ENCODE measurements at places on chromosomes 6 and 20. TPM values are rescaled to one million over a fixed set of nuclear protein-coding genes. Genes with fewer than 3 reads are reported as not detected.

DNA sequence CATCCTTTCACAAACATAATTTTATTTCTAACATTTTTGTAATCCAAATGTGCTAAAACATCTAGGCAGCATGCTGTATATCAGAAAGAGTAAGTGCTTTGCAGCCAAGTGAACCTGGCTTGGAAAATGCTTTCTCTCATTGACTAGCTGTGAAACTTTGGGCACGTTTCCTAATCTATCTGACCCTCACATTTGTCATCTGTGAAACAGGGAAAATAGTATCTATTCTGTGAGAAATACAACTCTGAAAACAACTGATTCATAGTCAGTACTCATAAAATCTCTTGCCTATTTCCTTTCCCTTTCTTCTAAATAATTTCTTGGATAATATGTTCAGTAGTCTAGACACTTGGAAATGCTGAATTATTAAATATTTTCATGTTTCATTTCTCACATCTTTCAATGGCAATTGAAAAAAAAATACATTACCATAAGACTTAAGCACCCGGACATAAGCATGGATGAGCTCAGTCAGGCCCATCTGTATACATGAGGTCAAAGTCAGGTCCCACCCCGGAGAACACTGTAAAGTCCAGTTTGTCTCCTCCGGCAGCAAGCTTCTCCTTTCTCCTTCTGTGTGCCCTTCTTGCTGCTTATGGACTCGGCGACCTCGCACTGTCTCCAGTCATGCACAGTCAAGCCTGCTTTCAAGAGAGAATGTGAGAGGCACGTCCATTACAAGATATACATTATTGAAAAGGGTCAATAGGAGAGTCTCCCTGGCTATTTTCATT, 455.0 kb upstream of the SOX4 start:
- no peak for DNase-seq

DNA sequence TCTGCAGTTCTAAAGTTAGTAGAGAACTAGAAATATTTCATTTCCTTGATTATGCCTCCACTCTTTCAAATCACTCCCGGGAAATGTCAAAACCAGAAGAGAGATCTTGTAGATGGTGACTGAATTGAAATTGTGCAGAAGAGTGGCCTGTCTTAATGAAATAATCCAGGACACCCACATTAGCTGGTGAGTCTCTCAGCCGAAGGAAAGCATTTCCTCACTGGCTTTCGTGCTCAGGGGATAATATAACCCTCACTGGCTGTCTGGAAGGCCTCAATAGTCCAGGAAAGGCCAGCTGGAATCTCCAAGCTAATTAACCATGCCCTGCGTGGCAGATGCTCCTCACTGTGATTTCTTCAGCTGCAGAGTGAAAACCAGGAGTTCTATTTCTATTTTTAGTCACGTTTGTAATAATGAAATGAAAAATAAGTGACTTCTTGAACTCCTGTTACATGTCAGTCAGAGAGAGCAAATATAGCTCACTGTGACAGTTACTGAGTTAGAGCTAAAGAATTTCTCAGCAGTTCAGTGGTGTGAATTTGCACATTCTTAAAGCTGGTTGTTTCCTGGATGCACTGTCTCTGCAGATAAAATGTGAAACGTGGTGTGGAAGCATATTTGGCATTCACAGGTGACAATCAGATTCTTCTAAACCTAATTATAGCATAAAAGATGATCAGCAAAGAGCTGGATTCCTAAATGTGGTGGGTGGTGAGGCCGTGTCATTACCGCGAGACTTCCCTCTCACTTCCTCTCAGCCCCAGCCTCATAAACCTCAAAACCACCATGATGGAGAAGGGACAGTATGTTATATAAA, 211.7 kb downstream of the LMBRD1 start:
- DNase-seq: no peak

DNA sequence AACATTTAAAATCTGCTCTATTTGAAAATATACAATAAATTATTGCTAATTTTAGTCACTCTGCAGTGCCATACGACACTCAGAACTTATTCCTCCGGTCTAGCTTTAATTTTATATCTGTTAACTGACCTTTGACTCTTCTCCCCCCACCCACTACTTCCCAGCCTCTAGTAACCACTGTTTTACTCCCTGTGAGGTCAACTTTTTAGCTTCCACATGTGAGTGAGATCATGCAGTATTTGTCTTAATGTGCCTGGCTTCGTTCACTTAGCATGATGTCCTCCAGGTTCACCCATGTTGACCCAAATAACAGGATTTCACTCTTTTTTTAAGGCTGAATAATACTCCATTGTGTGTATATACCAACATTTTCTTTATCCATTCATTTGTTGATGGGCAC, 80.8 kb downstream of the RPP40 start:
- no peak for DNase-seq

DNA sequence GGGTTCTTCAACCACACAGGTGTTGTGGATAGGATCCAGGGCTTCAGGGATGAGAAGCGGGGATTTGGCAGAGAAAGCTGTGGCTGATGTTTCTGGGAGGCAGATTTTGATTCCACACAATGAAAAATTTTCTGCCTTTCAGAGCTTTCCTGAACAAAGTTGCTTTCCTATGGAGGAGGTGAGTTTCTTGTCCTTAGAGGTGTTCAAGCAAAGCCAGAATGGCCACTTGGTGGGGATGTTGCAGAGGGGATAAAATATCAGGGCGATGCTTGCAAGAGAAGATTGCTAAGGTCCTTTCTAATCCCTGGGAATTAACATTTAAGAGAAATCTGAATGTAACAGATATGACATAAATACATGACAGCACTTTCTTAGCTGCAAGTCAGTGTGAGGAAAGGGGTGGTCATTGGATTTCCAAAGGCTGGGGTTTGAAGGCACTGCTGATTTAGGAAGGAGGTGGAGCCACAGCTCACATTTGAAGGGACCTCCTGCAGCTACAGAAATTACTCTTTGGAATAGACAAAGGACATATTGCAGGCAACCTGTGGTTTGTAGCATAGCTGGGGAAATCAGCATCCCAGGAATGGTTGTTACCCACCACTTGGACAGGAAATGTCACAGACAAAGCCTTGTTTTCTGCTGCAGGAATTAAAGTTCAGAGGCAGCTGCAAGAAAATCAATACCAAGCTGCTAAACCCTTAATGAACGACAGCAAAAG, 271.1 kb upstream of the CHD6 start:
- DNase-seq: no peak

DNA sequence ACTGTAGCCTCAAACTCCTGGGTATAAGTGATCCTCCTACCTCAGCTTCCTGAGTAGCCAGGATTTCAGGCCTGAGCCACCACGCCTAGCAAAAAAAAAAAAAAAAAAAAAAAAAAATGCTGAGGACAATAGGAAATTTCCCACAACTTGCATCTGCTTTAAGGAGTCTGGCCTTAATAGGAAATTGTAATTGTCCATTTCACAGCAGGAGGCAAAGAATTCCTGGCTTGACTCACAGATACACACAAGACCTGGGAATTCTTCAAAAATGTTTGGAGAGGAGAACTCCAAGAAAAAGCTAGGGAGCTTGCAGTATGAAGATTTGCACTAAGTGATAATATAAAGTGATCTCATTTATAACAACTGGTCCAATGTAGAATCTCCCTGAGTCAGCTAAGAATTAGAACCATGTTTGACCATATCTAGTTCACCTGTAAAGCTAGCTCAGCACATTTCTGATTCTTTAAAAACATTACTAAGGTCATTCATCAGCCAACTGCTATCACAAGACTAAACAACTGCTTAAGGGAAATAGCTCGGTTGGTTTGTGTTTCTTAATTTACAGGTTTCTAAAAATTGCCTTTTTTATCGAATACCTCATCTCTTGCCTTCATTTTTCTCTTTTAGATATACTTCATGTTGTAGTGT, 80.2 kb upstream of the SLC2A12 start:
- no peak for DNase-seq

GRCh38 chr6:38234934-38235682, 404.6 kb downstream of the BTBD9 start:
- DNase-seq: no peak

DNA sequence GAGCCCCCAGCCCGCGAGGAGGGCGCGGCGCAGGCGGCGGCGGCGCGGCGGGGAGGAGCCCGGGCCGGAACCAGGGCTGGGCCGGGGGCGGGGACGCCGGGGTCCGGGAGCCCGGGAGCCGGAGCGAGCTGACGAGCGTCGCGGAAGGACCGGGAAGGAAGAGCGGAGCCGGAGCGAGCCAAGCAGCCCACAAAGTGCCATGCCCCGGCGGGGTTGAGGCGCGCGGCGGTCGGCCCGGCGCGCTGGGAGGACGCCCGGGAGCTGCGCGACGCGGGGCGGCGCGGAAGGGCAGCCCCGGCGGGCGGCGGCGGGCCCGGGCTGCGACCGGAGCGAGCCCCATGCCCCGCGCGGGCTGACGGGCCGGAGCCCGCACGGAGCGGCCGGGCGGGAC, 289 bp downstream of the FOXP4 start:
- DNase-seq: no peak

GRCh38 chr20:3697588-3698305, 14.7 kb downstream of the SIGLEC1 start:
- no peak for DNase-seq

DNA sequence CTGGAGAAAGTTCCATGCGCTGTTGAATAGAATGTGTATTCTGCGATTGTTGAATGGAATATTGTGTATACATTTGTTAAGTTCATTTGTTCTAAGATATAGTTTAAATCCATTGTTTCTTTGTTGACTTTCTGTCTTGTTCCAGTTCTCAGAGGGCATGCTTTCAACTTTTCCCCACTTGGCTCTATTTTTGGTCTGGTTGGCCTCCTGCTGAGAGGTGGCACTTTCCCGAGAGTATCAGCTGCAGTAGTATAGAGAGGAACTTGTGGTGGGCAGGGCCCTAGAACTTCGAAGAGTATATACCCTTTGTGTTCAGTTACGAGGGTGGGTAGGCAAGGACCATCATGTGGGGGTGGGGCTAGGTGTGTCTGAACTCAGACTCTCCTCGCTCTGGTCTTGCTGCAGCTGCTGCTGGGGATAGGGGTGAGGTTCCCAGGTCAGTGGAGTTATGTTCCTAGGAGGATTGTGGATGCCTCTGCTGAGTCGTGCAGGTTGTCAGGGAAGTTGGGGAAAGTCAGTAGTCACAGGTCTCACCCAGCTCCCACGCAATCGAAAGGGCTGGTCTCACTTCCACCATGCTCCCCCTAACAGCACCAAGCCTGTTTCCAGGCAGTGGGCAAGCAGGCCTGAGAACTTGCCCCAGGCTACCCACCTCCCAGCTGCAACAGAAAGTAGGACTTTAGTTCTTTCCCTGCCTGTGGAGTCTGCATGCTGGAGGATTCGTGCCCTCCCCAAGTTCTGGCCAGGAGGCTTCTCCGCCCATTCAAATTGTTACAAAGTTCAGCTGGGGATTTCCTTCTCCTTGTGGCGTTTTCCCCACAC, 118.9 kb upstream of the SSTR4 start:
- no peak for DNase-seq

DNA sequence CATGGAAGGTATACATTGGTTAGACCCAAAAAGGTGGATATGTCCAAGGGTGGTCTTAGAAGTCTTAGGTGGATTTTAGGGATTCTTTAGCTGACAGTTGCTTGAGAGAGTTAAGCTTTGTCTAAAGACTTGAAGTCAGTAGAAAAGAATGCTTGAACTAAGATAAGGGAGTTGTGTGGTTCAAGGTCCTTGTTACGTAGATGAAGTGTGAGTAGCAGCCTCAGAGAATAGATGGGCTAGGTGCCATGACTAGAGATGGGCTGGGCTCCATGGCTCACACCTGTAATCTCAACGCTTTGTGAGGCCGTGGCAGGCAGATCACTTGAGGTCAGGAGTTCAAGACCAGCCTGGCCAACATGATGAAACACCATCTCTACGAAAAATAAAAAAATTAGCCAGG, 1.7 kb downstream of the SHLD1 start:
- no peak for DNase-seq

- DNase-seq: no peak
Observed at GRCh38 chr6:150689900-150690590, 90.4 kb downstream of the PLEKHG1 start.

DNA sequence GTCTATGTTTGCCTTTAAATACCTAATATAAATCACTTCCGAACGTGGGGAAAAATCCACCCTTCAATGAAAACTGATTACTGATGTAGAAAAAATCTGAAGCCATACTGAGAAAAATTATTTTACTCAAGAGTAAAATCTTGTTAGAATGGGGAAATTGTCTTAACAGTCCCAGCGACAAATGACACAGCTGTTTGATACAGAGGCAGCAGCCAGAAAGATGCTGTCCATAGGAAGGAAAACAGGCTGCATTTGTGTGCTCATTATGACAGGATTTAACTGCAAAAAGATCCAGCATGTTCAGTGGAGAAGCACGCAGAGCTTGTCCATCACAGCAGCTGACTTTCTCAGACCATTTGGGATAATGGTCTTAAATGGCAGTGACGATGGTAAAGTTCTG, 443.0 kb downstream of the TFAP2B start:
- no peak for DNase-seq

- no peak for DNase-seq
Observed at GRCh38 chr20:647479-648019, 5.5 kb downstream of the SRXN1 start.

The DPPA5 gene
- total RNA-seq: not detected

The POPDC3 gene
- total RNA-seq: 45.1 TPM

The HACE1 gene
- 6.0 TPM for total RNA-seq

The SNAI1 gene
- total RNA-seq: 2.2 TPM

The PRSS35 gene
- total RNA-seq: not detected

The TMEM244 gene
- total RNA-seq: not detected
